ENCODE measurements at places on chromosomes 13 and 19. TPM values are rescaled to one million over a fixed set of nuclear protein-coding genes. Genes with fewer than 3 reads are reported as not detected.

DNA sequence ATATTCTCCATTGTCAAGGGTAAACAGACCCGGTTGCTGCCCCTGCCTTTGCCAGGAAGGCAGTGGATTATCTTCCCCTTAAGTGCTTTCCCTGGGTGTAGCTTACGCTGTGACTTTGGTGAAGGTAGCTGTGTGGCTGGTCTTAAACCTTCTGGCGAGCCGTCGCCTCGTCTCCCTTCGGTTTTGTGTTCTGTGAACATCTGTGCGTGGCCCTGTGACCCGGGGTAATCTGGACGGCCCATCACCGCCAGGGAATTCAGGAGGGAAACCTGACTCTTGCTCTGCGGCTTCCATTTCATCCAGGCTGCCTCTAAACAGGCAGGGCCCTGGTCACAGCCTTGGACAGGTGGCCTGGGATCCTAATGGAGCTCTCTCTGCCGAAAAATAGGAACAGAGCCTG is 78.7 kb downstream of the SHISA2 start:
- DNase-seq: no peak

- no peak for DNase-seq
These were observed 6.3 kb downstream of the RPL36 start for GRCh38 chr19:5696196-5697021.

- no peak for DNase-seq
These were observed 154.8 kb upstream of the IRS2 start for GRCh38 chr13:109941221-109941620.

DNA sequence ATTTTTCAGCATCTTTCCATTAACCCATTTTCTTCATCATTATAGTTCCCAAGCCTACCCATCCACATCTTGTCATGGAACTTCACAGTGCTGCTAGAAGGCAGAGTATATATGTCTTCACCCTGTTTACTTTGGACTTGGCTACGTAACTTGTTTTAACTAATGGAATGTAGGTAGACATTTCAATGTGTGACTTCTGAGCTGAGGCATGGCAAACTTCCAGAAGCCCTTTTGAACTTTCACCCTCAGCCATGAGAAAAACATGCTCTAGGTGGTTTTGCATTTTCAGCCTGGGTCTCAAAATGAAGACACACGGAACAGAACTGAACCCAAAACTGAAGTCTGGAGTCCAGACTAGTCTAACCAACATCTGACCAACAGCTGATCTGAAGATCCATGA is 3.2 kb downstream of the TEX30 start:
- DNase-seq: no peak

The HRC gene
- total RNA-seq: not detected

DNA sequence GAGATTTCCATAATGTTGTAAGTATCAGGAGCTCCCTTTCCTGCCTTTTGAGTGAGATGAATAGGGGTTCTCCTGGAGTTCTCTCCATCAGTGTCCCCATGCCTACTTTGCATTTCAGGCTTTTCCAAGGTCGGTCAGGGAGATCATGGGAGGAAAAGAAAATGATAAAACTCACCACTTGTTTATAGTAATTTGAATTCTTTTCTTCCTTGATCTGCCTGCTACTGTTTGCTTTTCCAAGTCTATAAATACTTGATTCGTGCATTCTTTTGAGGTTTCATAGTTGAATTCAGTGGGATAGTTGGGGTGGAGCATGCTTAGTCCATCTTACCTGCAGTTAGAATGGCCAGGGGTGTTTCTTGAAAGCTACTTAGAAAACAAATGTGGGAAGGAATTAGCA is 51.5 kb downstream of the PCCA start:
- DNase-seq: no peak

- DNase-seq: no peak
These were observed 9.9 kb upstream of the EHD2 start for GRCh38 chr19:47703301-47703700.

DNA sequence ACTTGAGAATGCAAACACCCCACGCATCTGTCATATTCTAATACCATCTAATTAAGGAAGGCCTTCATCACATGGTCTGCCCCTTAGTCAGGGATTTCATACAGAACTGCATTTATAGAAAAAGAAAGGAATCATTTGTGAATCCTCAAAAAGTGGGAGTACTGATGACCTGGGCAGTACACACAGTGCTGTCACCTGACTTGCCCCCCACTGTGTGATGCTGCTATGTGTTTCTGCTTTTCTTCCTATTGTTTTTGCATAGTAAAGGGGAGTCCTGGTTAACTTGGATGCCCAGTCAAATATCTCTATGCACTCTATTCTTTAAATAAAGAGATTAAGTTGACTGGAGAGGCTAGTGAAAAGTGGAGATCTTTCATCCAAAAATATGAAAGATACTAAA is 1921.2 kb upstream of the PRR20A start:
- no peak for DNase-seq

DNA sequence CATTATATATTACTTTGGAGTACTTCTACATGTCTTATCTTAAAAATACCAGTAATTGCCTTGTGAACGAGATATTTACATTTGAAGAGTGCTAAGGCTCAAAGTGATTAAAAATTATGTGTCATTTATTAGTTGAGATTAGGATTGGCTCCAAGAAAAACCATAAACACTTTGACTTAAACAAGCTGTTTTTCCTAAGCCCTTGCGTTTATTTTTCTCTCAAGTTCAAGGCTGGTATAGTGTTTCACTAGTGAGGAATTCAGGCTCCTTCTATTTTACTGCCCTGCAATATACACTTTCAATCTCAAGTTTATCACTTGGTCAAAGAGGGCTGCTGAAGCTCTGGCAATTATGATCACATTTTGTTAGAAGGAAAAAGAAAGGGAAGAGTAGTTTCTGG is 49.9 kb downstream of the UFM1 start:
- DNase-seq: no peak

- no peak for DNase-seq
These were observed 36.5 kb upstream of the ZNRF4 start for GRCh38 chr19:5418677-5419076.

The CGB5 gene
- not detected for total RNA-seq

- DNase-seq: peak; percentile 38
These were observed 99.2 kb downstream of the SLC7A1 start for GRCh38 chr13:29496241-29496712.

DNA sequence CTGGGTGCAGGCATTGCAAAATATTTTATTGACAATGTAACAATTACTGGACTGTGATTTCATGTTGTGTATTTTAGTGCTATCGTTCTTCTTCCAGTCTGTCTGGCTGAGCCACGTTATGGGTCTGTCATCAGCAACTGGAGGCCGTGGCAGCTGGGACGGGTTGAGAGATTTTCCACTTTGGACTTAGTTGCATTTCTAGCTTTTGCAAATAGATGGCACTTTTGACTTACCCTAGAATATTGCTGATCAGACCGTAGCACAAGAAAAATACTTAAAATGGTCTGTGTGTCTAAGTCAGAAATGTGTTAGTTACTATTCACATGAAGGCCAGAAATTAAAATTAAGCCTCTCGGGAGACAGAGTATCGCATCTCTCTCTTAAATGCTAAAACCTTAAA is 211.1 kb downstream of the TEX29 start:
- no peak for DNase-seq

DNA sequence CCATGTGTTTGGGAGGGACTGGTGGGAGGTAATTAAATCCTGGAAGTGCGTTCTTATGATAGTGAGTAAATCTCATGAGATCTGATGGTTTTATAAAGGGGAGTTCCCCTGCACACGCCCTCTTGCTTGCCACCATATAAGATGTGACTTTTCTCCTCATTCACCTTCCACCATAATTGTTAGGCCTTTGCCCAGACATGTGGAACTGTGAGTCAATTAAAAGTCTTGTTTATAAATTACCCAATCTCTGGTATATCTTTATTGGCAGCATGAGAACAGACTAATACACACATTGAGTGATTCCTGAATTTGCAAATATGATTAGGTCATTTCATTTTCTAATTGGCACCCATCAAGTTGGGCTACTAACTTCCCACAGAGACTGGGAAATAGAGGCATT is 977.2 kb downstream of the SLITRK1 start:
- DNase-seq: no peak

- DNase-seq: no peak
These were observed 18.5 kb upstream of the STARD13 start for GRCh38 chr13:33303855-33304597.

DNA sequence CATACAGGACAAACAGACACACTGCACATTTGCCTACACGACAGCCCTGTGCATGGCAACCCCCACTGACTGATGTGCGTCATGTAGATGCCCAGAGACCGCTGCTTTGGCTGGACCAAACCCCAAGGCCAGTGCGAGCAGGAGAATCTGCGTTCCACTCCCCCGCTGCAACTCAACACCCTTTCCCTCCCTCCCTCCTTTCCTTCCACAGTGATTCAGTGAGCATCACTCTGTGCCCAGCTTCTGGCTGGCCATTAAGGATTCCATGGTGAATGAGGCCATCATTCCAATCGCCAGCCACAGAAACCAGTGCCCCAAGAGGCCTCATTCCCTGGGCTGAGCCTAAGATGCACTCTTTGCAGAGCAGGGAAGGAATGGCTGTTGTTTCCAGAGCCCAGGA is 61.6 kb downstream of the GSX1 start:
- DNase-seq: no peak

DNA sequence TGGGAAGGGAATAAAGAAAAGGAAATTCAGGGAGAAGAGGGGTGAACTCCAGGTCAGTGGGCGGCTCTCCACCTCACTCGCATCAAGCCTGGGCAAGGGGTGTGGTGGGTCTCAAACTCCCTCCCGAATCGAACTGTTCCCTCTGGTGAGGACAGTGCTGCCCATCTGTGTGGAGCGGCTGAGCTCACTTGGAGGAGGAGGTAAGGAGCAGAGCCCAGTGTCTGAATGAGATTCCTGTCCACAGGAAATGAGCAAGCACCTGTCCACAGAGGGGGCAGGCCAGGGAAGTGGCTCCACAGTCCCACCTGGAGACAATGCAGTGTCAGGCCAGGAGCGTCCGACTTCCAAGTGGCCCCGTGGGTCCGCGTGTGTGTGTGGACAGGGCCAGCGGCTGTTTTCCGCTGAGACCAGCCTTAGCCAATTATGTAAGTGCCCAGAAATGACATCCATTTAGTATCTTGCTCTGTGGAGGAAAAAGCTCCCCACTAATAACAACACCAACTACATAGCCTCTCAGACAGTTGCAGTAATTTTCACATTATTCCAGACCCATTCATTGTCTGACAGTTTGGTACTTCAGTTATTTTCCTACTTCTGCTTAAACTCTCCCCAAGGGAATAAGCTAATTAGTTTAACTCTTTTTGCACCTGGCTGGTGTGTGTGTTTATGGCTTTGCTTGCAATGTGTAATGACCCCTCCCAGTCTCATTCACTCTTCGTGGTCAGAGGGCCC is 114.6 kb downstream of the SOX1 start:
- DNase-seq: no peak

- no peak for DNase-seq
These were observed 7.5 kb upstream of the DMWD start for GRCh38 chr19:45800070-45800553.

DNA sequence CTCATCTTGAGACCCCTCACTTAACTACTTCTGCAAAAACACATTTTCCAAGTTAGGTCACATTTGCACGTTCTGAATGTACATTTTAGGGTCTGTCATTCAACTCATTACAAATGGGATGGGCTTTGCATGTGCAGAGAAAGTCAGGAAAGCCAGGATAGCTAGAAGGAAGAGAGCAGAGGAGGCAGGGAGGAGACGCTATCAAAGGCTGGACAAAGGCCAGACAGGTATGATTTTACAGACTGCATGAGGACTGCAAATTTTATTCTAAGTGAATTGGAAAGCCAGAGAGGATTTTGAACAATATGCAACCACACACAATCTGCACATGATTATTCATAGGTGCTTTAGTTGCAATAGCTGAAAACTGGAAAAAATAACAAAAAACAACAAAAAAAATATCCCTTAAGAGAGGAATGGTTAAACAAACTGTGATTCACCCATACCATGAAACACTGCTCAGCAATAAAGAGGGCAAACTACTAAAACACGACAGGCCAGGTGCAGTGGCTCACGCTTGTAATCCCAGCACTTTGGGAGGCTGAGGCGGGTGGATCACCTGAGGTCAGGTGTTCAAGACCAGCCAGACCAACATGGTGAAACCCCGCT is 21.1 kb downstream of the SYDE1 start:
- no peak for DNase-seq

DNA sequence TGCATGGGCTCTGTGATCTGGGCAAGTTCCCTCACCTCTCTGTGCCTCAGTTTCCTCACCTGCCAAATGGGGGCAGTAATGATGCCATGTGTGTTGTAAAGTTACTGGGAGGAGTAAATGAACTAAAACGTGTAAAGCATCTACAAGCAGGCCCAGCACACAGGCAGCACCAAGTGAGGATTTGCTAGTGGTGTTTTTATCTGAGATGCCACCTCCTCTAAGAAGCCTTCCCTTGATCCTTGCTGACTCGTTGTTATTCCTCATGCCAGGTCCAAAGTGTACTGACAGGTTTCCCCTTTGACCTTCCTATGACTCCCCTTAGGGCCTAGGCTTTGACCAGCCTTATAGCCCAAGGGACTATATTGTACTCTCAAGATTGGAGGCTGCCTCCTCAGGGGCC is 1.5 kb upstream of the UQCRFS1 start:
- no peak for DNase-seq

GRCh38 chr19:24101459-24102115 is 14.6 kb downstream of the ZNF254 start:
- DNase-seq: no peak

The GRIN3B gene
- total RNA-seq: not detected

GRCh38 chr13:44110091-44110621 is 230.5 kb downstream of the LACC1 start:
- DNase-seq: no peak

The CASP14 gene
- total RNA-seq: not detected

The PTGER1 gene
- not detected for total RNA-seq

GRCh38 chr13:25463496-25463895 is 91.7 kb downstream of the ATP8A2 start:
- DNase-seq: no peak

DNA sequence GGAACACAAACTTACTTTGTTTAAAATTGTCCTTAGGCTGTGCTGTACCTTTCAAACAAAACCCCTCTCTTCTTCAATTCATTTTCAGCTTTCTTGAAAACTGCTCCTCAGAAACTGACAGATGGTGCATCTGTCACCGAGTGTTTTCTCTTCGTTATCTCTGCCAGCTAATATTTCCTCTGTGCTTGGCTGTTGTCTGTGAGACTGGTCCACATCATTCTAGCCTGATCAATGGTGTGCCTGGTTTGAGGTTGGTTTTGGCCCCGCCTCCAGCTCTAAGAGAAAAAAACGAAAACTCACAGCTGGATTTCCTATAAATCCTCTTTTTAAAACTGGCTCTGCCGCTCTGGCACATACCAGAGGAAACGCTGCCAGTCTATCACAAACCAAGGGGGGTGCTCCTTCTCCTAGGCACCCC is 79.7 kb downstream of the STARD13 start:
- DNase-seq: no peak
